ENCODE measurements at places on chromosomes 11 and 22.

- no peak for DNase-seq
Observed at GRCh38 chr11:66218846-66219620, 49.4 kb upstream of the RAB1B start.

GRCh38 chr11:119741369-119742262, 12.6 kb upstream of the NECTIN1 start:
- DNase-seq, result no peak

GRCh38 chr11:10699072-10699471, 5.5 kb upstream of the IRAG1 start:
- DNase-seq, result no peak

DNA sequence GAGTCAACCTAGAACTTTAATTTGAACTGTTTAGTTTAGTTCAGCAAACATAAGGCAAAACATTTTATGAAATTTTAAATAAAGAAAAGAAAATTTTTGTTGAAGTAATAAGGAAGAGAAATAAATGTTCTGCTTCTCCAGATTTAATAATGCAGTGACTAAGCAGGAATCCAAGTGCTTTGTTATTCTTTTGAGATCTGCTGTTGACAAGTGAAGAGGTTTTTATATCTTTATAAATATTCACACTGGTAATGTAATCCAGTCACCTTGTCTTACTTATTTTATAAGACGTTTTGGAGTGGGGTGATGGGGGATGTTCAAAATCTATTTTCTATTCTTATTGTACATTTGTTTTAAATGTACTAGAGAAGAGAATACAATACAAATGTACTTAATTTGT, 725.9 kb upstream of the CCDC179 start:
- DNase-seq, result no peak

- DNase-seq, result no peak
Observed at GRCh38 chr22:45321827-45322226, 12.1 kb downstream of the FAM118A start.

DNA sequence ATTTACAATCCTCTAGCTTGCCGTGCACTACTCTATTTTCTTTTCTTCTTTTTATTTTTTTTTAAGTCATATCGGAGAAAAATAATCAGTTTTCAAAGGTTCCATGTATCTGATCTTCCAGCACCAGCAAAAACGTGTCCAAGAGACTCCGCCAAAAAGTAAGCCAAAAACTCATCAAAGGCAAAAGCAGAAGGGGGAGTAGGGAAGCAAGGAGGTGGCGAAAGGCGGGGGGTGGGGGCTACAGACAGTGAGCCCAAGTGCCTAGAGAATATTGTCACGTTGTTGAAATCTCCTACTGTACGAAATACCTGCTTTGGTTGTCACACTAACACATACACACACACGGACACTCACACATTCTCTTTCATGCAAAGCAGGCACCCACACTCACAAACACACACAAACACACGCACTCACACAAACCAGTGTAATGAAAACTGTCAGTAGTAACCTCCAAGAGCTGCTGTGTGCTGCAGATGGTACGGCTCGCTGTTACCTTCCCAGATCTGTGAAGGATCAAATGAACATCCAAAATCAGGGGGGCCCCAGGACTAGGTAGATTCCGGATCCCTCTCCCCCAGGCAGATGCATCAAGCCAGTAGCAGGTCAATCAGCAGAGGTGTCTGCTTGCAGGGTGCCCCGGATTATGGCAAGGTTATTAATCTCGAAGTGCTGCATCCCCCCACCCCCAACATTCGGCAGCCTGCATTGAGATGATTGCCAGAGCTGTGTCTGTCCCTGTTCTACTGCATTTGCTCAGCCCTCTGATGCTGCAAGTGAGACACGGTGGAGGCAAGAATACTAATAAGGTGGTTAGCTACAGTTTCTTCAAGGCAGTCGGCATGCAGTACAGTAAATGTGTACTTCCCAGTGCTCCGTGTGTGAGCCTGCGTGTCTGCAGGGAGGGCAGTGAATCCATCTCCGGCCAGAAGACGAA, at the start of gene LRRC4C:
LRRC4C (minus strand) TSS at position 188 of the 937 bp plus-strand sequence.
- no peak for DNase-seq

- DNase-seq, result no peak
Observed at GRCh38 chr11:11445441-11446185, 92.6 kb upstream of the CSNK2A3 start.

GRCh38 chr11:46383404-46383758, 1.9 kb downstream of the MDK start:
- DNase-seq, result no peak

DNA sequence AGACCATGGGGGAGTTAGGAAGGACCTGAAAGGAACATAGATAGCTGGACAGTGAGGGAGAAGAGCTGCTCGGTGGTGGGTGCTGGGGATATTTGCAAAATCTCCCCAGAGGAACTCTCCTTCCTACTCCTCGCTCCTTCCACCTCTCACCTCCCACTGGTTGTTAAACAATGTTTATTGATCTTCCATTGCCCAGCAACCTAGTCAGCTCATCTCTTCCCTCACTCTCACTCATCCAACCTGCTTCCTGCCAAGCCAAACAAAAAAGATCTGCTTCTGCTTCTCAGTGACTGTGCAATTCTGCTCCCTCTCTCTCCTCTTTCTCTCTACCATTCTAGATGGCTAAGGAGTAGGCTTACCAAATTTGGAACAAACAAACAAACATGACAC, 115.0 kb downstream of the SLC1A2 start:
- peak; percentile 90 for DNase-seq

- no peak for DNase-seq
Observed at GRCh38 chr11:111512296-111513239, at the start of gene BTG4. TSS of gene BTG4 (minus strand) at chr11:111512386. CDS start at chr11:111498776, 13,610 bp downstream.

DNA sequence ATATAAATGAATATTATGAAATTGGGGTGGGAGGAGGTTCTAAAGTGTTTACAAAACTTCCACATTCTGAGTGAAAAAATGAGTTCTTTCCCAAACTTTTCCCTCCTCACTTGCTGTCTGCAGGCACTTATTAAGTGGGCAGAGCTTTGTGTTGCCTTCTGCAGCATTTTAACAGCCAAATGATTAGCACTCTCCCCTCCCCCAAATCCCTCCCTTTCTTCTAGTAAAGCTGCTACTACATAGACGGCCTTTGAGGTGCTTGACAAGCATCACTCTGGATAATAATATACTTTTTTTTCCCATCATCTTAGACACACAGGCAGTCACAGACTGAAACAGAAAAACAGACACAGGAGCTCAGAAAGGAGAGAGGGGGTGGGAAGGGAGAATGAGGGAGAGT, 493.5 kb downstream of the DLG2 start:
- DNase-seq, result no peak

- peak; percentile 50 for DNase-seq
Observed at GRCh38 chr11:94638301-94638901, 71.2 kb downstream of the PIWIL4 start.

DNA sequence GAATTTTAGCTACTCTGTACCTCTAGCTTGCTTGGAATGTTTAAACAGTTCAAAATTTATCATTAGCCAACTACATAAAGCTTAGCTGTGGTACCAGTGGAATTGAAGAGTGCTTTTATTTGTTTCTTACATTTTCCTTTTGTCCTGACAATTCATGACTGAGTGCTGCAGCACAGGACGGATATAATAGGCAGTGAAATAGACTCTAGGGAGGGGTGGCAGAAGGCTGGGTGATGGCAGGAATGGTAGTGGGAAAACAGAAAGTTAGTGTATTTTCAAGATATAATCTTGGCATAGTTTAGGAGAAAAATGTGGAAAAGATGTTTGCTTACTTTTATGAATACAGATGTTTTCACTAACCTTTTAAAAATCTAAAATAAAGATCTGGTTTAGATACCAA, 31.1 kb upstream of the ARHGAP32 start:
- DNase-seq, result no peak

DNA sequence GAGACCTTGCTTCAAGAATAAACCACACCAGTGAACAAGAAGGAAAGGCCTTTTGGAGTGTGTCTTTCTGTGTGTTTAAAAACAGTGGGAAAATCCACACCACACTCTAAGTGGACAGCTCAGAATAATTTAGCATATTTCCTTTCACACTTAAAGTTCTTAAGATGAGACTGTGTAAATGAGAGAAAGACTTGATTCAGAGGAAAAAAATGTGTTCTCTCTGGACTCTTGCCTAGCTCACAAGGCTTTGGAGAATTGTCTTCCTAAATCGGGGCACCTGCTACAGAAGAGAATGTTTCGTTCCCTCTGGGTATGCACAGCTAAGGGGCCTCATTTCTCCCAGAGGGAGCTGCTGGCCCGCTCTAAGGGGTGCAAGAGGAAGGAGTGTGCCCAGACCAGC, 28.4 kb upstream of the CRTAM start:
- DNase-seq, result no peak

GRCh38 chr11:69976794-69977193, 101.3 kb upstream of the ANO1 start:
- DNase-seq, result no peak

DNA sequence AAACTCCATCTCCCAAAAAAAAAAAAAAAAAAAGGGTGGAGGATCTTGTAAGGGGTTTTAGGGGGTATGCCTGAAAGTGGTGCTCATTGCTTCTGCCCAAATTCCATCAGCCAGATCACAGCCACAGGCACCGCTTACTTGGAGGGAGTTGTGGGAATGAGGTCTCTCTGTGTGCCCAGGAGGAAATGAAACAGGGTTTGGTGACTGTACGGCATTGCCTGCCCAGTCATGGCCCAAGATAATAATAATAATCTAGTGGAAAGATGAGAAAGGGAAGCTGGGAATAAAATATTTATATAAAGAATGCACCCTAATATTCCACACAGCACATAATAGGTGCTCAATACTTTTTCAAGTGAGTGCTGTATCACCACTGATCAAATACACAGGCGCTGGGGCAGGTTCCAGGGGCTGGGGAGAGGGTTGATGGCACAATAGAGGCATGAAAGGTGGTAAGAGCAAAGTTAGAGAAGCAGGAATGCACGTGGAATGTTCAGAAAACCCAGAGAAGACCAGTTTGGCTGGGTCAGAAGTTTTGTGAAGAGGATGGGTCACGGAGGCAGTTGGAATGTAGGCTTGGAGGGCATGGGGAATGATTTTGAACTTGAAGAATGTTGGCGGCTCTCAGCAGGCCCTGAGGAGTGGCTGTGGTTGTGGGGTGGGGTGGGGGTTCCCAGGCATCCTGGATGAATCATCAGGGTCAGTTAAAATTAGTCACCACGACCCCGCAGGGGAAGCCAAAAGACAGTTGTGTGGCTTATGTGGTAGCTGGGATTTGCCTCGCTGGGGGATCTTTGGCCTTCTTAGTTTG, 12.5 kb upstream of the MB start:
- DNase-seq, result no peak

- DNase-seq, result no peak
Observed at GRCh38 chr11:82842019-82842418, 58.2 kb downstream of the PRCP start.

- peak; percentile 49 for DNase-seq
Observed at GRCh38 chr11:64841592-64842365, 2.7 kb downstream of the CDC42BPG start.

GRCh38 chr22:45397806-45398205, 15.6 kb downstream of the SMC1B start:
- no peak for DNase-seq

GRCh38 chr11:22084564-22084963, 108.3 kb upstream of the ANO5 start:
- no peak for DNase-seq

DNA sequence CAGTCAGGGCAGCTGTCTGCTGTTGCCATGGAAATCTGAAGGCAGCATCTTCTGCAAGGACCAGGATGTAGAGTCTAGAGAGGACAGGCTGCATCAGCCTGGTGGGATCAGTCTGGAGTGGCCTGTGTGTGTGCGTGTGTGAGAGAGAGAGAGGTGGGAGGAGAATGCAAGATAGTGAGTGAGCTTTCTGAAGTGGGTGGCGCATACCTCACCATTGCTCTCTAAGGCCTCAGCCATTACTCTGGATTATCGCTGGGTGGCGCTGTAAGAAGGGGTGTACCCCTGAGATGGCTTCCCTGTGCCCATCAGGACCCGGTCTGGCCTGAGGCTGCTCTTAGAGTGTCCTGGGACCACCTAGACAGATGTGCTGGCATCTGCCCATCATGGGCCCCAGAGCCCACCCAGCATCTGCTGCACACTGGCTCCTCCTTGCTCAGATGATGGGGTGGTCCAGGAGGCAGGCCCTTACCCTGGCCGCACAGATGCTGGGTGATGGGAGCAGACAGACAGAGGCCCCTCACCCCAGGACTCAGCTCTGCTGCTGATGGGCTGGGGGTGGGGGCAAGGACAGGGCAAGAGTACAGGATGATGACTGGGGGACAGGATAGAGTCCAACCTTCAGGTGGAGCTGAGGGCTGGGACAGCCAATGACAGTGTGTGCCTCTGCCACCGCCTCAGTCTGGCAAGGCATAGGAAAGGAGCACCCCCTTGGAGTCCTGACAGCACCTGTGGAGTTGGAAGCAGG, 25.7 kb upstream of the TUB start:
- no peak for DNase-seq

All from T47D (cell line).